ENCODE measurements at places on chromosomes 16 and 17.
A peak's percentile ranks its signal among the peaks of the same experiment; 100 is the strongest.

DNA sequence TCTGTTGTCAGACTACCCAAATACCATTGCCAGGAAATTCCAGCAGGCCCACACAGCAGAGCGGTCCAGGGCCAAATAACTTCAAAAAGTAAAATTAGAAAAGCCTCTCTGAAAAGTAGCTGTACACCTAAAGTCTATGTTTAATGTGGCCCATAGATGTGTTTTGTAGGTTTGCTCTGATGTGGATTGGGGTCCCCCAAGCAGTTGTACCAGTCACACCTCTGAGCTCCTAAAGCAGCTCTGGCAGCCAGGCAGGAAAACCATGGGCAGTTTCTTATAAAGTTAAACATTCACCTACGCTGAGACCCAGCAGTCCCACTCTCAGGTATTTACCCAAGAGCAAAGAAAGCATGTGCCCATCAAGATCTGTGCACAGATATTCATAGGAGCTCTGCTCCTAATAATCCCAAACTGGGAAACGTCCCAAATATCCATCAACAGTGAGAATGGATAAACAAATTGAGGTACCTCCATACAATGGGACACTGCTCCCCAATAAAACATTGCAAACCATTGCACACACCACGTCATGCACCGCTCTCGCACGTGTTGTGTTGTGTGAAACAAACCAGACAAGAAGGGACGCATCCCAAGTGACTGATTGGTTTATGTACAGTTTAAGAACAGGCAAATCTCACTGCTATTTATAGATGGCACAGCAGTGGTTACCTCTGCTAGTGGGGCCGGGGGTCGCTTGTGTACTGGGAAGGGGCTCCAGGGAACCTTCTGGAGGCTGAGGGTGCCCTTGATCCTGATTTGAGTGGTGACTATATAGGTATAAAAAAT lies 15.8 kb upstream of the PRM1 start:
- DNase-seq, result no peak

DNA sequence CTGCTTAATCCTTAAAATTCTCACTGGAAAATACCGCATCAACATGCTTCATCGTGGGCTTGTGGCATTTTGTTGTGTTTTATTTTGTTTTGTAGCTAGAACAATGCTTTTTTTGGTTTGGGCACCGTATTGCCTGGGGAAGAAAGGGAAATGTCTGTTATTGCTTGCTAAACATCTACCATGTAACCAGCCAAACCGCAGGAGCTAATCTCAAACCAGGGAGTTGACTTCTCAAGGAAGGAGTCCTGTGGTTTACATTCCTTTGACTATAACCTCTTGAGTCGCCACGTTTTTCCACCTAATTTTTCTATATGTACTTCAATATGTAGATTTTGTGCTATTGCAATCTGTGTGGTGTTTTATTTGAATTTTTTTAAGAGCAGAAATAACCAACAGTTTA lies 593.5 kb upstream of the SOX9 start:
- no peak for DNase-seq

DNA sequence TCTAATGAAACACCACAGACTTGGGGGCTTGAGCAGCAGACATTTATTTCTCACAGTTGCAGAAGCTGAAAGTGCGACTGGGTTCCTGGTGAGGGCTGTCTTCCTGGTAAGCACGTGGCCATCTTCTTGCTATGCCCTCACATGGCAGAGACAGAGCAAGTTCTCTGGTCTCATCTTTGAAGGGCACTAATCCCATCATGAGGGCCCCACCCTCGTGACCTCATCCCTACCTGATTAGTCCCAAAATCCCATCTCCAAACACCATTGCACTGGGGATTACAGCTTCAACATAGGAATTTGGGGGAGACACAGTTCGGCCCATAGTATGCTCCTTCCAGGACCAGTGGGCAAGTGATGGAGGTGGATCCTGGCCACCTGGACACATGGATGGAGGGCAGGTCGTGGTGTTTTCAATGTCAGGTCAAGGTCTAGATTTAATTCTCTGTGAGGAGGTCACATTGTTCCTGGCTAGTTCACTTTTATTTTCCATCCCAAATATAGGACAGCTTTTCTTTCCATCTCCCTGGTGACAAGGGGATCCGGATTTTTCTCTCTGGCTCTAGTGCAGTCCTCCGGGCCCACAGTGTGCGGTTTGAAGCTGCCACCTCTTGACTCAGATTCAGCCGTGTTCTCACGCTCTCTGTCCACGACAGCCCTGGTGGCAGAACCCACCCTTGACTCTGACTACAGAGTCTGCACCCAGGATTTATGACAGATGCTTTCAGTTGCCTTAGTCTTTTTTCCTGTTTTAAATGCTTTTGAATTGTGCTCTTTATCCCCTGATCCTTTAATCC lies 160.5 kb upstream of the NOL11 start:
- DNase-seq, result no peak

DNA sequence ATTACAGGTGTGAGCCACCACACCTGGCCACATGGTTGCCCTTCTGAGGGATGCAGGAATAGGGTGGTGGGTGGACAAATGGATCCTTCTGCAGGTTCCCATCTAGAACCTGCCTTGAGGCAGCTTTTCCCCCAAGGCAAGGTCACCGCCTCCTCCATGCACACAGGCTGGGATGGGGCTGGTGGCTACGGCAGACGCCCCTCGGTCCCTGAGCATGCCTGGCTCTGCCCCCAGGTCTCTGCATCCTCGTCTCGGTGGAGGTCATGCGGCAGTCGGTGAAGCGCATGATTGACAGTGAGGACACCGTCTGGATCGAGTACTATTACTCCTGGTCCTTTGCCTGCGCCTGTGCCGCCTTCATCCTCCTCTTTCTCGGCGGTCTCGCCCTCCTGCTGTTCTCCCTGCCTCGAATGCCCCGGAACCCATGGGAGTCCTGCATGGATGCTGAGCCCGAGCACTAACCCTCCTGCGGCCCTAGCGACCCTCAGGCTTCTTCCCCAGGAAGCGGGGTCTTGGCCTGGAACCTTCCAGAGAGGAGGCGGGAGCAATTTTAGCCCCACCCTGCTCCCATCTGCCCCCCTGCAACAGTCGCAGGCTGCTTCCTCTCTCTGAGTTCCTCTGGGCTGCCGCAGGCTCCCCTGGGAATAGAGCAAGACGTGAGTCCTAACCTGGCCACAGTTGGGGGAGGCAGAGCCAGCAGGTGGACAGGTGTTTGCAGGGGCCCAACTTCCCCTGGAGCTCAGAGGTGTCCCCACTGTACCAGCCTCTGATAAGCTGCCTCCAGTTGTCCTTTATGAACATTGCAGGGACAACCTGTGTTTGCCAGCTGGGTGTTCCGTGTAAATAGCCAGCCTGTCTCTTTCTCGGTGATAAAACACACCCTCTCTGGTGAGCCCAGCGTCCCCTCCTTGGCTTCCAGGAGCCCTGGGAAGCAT lies 11.7 kb downstream of the CACNG1 start:
- no peak for DNase-seq

- no peak for DNase-seq
These were observed 2.9 kb downstream of the OR1F1 start for GRCh38 chr16:3190949-3191353.

GRCh38 chr16:20997147-20997546 lies 96.6 kb downstream of the LYRM1 start:
- no peak for DNase-seq

- DNase-seq, result no peak
These were observed 26.1 kb downstream of the LRRC75A start for GRCh38 chr17:16465861-16466338.

GRCh38 chr16:57308041-57308440 lies 23.6 kb upstream of the PLLP start:
- DNase-seq, result no peak

GRCh38 chr16:51150165-51150887 lies 744 bp downstream of the SALL1 start:
- DNase-seq, result no peak

- peak; percentile 67 for DNase-seq
These were observed at the start of gene TEKT3 for GRCh38 chr17:15341385-15341849. Gene TEKT3, minus strand, starts transcription at chr17:15341597. Its CDS starts 10,012 bp downstream, at chr17:15331585.

- DNase-seq, result no peak
These were observed 177.1 kb downstream of the SNX29 start for GRCh38 chr16:12153662-12154061.

GRCh38 chr16:66874079-66874775 lies 6.1 kb upstream of the PDP2 start:
- DNase-seq, result no peak

- DNase-seq, result peak; percentile 29
These were observed 155.7 kb downstream of the SOCS1 start for GRCh38 chr16:11100239-11100750.

DNA sequence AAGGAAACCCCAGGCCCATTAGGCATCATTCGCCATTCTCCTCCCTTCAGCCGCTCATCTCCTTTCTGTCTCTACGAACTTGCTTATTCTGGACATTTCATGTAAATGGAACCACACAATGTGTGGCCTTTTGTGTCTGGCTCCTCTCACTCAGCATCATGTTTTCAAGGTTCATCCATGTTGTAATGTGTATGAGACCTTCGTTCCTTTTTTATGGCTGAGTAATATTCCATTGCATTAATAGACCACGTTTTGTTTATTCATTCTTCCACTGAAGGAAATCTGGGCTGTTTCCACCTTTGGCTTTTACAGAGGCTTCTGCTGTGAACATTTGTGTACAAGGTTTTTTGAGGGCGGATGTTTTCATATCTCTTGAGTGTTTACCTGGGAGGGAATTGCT lies 3.2 kb downstream of the CRISPLD2 start:
- no peak for DNase-seq

DNA sequence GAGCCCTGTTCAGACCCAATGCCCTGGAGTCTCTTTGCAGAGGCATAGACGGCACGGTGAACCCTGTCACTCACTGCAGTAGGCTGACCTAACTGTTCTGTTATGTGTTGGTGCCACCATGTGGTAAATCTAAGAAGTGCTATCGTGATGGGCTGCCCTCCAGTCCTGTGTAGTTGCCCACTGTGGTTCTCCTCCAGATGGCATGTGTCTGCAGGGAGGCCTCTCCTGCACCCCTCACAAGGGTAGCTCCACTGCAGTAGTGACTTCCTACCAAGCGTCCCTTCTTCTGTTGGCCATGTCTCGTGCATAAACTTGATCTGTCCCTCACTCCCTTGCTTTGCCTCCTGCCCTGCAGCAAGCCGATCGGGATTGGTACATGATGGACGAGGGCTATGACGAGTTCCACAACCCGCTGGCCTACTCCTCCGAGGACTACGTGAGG lies 5.8 kb downstream of the DHX38 start:
- DNase-seq, result peak; percentile 93

DNA sequence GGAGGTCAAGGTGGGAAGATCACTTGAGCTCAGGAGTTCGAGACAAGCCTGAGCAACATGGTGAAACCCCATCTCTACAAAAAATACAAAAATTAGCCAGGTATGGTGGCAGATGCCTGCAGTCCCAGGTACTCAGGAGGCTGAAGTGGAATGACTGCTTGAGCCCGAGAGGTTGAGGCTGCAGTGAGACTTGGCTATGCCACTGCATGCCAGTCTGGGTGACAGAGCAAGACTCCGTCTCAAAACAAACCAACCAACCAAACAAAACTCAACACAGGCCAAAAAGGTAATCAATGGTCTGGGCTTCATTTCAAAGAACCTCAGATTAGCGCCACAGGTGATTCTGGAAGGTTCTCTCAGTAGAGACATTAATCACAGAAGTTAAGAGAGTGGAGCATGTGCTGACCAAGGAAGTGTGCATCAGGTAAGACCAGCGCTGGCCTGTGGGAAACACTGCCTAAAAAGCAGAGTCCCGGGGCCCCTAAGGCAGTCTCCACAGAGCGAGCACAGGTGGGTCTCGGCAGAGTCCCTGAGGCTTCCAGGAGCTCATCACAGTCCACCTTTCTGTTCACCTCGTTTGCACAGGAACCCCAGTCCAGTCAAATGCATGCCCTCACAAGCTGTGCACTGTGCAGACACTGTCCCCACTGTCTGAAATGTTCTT lies 71.5 kb upstream of the TRAP1 start:
- no peak for DNase-seq

DNA sequence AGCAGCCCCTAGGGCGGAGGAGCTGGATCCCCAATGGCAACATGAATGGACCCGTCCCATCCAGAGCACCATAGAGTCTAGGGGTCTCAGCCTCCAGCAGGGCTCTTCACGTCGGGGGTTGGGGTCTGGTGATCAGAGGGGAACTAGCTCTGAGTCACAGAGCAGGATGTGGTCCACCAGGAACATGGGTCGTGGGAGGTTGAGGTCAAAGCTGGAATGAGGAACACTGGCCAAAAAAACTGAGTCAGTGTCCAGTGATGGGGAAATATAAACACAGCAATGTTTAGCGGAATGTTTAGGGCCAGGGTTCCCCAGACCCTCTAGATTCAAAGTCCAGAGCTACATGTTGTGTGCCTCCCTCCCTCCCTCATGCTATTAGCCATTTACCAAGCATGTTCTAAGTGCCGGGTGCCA lies 79.1 kb upstream of the C16orf82 start:
- no peak for DNase-seq

DNA sequence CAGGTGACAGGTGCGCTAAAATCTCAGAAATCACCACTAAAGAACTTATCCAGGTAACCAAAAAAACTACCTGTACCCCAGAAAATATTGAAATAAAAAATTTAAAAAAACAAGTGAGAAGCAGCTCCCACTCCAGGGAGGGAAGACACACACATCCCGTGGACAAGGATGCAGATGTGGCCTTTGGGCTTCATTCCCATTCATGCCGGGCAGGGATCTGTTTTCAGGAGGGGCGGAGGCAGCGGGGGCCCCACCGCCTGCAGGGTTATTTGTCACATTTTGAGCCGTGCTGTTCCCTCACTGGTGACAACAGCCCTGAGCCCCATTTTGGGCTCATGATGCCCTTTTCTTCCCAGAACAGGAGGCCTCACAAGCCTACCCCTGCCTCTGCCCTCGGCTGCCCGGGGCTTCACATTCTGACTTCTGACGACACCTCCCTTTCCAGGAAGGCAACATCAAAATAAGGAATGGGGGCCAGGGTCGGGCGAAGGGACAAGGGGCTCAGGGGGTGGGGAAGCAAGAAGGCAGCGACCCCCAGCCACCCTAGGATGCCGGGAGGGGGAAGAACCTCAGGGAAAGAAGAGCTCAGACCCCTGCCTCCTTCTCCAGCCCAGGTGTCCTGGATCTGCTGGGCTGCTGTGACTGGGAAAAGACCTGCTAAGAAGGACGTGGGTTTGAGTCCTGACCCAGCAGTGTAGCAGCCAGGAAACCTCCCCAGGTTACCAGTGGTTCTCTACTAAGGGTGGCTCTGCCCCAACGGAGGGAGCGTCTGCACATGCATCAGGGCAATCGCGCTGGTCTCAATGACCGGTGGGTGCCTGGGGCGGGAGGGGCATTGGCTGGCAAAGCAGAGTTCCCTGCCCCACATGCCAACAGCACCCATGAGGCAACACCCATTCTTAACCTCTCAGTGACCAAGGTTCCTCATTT lies 2.3 kb upstream of the CD79B start:
- DNase-seq, result no peak

- DNase-seq, result no peak
These were observed 10.9 kb upstream of the WSB1 start for GRCh38 chr17:27283060-27283459.

Measured in 8988T (cell line).